Hematopoietic multipotent progenitor cell treated with erythropoietin and hydrocortisone succinate and interleukin-3 and kit ligand, for 4 days (in vitro differentiated cells): ENCODE measurements at places on chromosomes 2 and 18.
A peak's percentile ranks its signal among the peaks of the same experiment; 100 is the strongest.

DNA sequence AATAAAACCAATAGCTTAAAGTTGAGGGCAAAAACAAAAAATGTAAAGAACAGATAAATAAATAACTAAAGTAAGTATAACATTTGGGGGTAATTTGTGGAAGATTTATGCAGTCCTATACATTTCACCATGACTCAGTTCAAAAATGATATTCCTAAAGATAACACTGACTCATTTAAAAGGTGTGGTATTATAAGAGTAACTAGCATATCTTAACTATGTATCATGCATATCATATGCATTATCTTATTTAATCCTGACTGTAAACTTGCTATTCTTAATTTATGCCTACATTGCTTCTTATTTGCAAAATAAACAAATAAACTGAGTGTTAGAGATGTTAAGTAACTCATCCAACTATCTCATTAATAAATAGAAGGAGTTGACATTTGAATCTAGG lies 726.5 kb upstream of the PKDCC start:
- DNase-seq: no peak

- no peak for DNase-seq
Measured at GRCh38 chr2:83565181-83565580, 893.9 kb downstream of the SUCLG1 start.

- DNase-seq: no peak
Measured at GRCh38 chr18:11134940-11135339, 14.4 kb downstream of the PIEZO2 start.

- DNase-seq: no peak
Measured at GRCh38 chr2:203799908-203800307, 67.7 kb upstream of the CTLA4 start.

DNA sequence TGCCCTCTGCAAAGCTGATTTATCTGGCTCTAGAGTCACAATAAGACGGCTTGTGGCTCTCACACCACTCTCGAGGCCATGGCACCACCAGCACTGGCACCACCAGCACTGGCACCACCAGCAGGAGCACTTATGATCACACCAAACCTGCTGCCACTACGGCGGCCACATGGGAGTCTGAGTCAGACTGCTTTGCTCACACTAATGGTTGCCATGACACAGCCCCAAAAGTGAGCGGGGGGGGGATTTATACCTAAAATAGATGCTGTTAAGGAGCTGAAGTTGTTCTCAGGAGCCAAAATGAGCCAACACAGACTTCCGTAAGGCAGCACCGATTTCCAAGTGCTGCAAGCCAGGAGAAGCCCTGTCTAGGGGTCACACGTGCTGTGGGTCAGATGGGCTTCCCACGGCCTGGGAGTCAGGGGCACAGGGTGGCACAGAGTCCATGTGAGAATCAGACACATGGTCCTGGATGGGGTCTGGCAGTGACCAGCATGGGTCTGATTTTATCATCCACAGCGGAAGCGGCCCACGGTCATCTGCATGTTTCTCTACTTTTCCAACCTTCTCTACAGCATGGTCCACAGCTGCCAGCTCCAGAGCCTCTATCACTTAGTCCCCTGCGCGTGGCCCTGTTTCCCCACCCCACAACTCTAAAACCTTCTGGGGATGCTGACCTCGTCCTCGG lies 16.7 kb downstream of the DNMT3A start:
- no peak for DNase-seq

GRCh38 chr2:73984922-73985307 lies 205 bp downstream of the TET3 start:
- no peak for DNase-seq

GRCh38 chr2:219297766-219298456 lies 11.3 kb downstream of the PTPRN start:
- DNase-seq: no peak

- peak; percentile 44 for DNase-seq
Measured at GRCh38 chr2:584863-585823, 92.1 kb downstream of the TMEM18 start.

GRCh38 chr2:16948710-16949109 lies 283.1 kb upstream of the CYRIA start:
- DNase-seq: no peak

GRCh38 chr2:88049622-88050021 lies 6.0 kb downstream of the KRCC1 start:
- no peak for DNase-seq

- no peak for DNase-seq
Measured at GRCh38 chr18:60831971-60832370, 459.4 kb upstream of the MC4R start.

- no peak for DNase-seq
Measured at GRCh38 chr18:394987-395362, 105.5 kb downstream of the COLEC12 start.

DNA sequence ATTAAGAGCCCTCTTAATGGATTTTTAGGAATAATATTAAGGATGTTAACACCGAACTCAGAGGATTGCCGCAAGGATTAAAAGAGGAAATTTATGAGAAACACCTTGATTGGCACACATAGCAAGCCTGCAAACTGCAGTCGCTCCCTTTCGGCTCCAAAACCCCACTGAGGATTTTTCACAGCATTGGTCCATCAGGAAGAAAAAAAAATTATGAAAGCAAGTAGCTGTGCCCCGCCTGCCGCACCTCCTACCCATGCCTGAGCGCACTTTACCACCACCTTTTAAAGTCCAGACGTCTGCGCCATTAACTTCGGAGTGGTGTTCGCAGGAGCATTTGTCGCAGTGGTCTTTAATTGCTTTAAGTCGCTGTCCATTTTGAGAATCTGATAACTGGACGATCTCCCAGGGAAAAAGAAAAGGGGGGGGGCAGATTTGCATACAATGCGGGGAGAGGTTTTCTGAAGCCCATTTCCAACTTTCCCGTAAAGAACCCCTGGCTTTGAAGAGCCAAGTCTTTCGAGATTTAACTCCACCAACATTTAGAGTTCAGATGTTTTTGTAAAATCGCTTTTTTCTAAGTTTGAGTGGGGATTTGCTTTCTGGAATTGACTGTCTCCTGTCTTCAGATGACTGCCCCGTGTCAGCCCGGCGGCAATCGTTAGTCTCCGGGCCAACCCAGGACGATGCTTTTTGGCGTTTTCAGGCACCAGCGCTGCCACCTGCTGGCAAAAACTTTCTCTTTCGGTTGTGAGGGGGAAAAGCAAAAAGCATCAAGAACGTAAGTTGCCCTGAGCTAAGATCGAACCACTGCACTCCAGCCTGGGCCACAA lies 913 bp upstream of the TRABD2A start:
- DNase-seq: peak; percentile 92

GRCh38 chr18:46424898-46425297 lies 232.1 kb downstream of the LOXHD1 start:
- no peak for DNase-seq

DNA sequence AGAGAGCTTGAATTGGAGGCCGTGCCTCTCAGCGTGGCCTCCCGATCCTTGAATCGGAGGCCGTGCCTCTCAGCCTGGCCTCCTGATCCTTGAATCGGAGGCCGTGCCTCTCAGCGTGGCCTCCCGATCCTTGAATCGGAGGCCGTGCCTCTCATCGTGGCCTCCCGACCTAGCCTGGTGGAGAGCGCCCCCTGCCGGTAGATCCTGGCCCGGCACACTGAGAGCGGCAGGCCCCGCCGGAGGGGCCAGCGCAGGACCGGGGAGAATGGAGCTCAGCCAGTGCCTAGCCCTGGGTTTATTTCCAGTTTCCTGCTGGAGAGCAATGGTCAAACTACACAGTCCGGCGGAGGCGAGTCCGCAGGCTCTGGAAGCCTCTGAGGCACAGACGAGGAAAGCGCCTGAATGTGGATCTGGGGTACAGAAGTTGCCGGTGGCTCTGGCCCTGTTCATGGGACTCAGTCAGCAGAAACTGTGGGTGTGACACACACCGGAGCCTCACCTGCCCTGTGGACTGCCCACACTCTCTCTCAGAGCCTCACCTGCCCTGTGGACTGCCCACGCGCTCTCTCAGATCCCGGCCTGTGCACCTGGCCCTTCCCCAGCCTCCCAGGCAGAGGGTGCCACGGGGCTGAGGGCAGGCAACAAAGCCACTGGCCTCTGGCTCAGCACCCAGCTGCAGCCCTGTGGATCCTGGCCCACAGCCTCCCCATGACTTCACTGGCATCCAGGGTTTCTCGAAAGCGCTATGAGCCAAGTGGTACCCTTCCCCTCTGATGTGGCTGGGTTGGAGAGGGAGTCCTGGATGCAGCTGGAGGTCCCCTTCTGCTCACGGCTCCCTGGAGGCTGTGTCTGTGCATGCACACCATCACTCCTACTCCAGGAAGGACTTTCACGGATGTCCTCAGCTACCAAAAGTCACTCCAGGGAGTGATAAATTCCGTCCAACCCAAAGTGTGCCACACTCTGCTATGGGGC lies 1.5 kb downstream of the IL36B start:
- DNase-seq: no peak

DNA sequence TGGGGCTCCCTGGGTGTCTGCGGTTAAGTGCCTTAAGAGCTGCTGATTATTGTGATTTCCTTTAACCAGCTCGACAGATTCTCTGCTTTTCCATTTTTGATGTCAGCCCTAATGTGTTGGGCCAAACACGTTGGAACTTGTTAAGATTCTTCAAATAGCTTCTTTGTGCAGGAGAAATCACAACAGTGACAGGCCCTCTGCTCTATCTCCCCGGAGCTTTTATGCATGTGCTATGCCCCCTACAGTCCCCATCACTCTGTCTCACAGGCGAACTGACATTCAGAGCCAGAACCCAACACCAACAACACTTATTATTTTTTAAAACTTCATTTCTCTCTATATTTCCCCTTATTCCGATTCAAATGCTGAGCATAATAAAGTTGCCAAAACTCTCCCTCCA lies 371.7 kb upstream of the CELF4 start:
- no peak for DNase-seq

DNA sequence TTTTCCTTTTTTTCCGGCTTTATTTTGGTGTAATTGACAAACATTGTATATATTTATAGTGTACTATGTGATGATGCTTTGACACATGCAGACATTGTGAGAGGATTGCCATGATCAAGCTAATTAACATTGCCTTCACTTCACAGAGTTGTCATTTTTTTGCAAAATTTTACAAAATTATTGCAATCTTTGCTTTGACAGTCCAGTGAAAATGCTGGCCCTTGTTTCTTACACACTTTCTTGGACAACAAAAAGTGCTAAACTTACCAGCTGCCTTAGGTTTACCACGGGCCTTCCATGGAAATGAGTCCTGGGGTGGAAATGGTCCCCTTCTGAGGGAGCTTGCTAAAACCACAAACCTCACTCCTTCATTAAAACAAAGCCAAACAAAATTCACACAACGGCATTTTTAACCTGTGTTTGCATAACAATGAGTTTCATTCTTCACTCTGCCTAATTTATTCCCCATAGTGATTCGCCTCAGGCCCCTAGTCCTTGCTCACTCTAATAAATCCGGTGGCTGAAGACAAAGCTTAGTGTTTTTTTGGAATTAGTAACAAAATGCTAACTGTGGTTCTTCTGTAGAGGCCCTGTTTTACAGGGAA lies 32.2 kb downstream of the LINC00305 start:
- no peak for DNase-seq

DNA sequence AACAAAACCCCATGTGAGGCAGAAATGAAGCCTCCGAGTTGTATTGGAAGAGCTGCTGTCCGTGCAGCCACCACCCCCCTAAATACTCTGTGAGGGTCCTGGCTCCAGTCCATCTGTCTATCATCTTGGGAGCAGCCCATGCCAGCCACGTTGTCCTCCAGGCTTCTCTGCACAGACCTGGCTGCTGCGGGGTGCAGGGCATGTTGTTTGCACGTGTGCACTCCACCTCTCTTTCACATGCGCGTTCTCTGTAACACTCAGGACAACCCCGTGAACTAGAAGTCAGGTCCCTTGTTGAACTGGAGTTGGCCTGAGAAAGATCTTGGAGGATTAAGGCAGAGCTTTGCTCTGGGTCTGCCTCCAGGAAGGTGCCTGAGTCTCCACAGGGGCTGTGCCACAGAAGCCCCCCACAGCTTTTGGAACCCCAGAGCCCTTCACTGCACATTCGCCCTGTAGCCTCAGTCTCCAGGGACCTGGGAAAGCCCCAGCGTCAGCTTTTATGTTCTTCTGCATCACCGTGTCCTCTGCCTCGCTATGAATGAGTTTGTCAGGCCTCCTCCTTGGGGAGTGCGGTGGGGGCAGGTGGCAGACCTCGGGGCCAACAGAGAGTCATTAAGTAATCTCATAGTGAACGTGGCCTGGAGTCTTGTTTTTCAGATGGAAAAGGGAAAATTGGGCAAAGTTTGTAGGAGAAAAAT lies 16.6 kb downstream of the RTP5 start:
- DNase-seq: no peak

GRCh38 chr2:8000870-8001269 lies 681.0 kb upstream of the ID2 start:
- peak; percentile 48 for DNase-seq

- peak; percentile 50 for DNase-seq
Measured at GRCh38 chr2:96815326-96816126, 542 bp upstream of the CNNM3 start.

- DNase-seq: no peak
Measured at GRCh38 chr2:227389661-227390060, 1.9 kb upstream of the SCYGR1 start.
